NCI-H1436 treated with DMSO at 0.1 percent for 48 hours (cell line): ENCODE measurements at places on chromosomes 12 and 14.

DNA sequence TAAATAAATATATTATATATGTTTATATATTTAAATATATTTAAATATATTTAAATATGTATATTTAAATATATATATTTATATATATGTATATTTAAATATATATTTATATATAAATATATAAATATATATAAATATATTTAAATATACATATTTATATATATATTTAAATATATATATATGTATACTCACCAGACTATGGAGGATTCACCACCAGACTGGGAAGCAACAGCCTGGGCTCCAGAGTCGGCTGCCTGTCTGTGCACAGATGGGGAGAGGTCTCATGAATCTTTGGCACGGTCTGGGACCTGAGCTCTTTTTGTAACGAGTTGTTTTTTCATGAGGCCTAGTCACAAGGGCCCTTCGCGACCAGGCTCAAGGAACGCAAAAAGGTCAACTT lies 21.3 kb downstream of the NOC4L start:
- no peak for DNase-seq

GRCh38 chr12:76101739-76102385 lies 17.4 kb upstream of the NAP1L1 start:
- DNase-seq: no peak

GRCh38 chr12:107335802-107336570 lies 242.6 kb upstream of the CRY1 start:
- DNase-seq: no peak

GRCh38 chr12:104583301-104583700 lies 126.6 kb downstream of the CHST11 start:
- DNase-seq: no peak

GRCh38 chr12:76259660-76260389 lies 88.4 kb downstream of the BBS10 start:
- DNase-seq: no peak

DNA sequence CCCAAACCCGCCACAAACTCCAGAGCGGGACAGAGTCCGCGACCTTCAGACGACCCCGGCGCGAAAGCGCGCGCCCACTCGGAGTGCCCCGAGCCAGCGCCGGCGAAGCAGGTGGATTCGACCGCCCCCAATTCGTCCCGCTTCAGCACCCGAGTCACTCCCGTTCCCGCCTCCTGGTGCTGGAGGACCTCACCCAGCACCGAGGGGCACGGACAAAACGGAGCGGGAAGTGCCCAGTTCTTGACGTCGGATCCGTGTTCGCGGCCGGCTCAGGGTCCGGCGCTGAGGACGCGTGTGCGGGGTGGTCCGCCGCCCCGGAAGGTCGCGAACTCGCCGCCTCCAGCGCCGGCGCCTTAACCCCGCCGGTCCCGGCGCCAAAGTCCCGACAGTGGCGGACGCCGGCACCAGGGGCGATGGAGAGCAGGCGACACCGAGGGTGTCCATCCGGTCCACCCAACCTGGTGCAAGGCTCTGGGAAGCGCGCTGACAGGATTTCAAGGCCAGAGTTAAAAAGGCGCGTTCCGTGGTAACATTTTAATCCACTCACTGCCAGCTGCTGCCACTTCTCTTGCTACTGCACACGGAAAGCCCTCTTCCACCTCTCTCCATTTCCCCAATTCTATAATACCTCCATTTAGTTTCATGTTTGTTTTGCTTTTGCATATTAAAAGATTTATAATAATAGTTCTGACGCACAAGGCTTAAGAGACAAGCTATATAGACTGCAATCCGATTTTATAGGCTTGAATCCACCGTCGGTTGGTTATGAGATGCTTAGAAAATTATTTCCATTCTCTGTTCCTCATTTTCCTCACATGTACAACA lies 240.0 kb upstream of the CPNE8 start:
- DNase-seq: no peak

- DNase-seq: no peak
Observed at GRCh38 chr12:131380965-131381705, 329.8 kb upstream of the SFSWAP start.

- DNase-seq: no peak
Observed at GRCh38 chr12:93852173-93852591, 175.0 kb downstream of the CRADD start.

DNA sequence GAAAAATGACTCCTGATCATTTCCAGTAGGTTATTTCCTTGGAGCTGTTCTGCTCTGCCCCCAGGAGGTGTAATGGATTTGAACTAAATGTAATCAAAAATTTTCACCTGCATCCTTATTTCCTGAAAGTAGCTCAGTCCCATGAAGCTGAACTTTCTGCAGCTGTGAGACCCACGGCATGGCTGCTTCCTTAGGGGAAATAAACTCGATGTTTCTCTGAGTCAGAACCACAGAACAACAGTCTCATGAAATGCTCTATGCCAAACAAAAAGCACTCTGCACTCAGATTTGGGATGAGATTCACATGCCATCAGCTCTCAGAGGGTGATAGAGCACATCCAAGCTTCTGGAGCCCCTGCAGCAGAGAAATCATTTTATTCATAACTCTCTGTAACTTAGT lies 224.1 kb upstream of the PLEKHG7 start:
- no peak for DNase-seq

DNA sequence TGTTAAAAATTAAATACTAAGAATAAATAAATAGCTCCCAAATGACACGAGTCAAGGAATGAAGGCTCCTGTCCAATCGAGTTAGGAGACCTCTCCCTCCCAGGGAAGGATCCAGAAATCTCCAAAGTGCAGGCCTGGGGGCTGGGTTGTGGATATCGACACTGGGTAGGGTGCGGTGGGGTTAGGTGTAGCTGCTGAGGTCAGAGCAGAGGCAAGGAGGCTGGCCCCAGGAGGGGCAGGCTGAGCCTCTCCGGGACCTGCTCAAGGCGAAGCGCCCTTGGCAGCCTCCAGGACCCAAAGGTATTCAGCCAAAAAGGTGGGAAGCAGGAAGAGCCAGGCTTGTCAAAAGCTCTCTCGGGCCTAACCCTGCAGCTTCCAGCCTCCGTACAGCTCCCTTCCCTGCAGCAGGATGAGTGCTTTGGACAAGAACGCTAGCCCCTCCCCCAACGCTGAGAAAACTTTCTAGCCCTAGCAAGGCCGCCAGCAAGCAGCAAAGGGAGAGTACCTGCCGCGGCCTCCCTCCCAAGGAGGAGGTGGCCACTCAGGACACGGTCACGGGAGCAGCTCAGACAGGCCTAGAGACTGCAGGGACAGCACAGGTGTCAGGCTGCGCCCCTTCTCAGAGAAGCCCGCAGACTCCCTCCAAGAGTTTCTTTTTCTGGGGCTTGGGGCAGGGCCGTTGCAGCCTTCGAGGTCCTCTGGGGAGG lies 3.7 kb upstream of the PNMA1 start:
- DNase-seq: no peak

DNA sequence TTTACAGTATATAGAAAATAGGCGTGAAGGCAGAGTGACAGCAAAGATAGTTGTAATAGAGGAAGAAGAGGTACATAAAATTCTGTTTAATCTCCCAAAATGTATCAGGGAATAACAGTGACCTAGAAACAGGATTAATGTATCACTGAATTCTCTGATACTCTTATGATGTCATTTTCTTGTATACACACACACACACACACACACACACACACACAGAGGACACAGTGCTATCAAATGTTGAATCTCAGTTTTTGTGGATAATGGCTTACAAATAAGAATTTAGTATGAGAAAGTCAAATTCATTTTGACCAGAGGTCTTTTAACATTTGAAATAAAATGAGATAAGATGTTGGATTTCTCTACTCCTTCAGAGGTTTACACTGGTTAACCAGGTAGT lies 4.3 kb upstream of the LRIG3 start:
- DNase-seq: no peak

DNA sequence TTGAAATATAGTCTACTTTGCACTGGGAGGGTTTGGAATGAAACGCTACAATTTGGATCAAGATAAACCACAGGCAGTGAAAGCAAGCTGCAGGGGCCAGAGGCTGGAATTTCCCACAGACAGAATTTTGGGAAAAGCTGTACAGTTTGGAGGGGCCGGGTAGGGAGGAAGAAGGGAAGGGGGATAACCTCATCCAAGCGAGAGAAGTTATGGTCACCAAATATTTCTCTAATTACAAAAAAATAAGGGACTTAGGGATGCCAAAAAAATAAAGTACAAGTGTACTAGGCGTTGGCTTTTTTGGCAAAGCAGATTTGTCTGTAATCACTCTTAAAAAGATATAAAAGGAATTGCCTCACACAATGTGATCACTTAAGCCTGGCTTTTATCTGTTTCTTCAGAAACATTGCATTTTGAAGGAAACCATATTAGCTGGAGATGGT lies 31.2 kb upstream of the ADGRD1 start:
- no peak for DNase-seq

DNA sequence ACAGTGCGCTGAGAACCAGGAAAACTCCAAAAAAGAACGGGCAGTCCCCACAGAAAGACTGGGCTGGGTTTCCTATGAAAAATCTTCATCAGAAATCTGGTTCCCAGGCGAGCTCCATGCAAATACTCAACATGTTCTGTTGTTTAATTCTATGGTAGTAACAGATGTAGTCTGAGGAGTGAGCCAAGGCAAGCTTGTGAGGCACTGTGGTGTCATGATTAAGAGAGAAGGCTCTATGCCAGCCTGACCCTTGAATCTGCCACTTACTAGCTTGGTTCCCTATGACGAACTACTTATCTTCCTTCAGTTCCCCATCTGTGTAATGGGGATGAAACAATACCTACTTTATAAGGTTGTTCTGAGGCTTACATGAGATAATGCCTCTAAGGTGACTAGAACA lies 10.7 kb downstream of the POMT2 start:
- no peak for DNase-seq
